ENCODE measurements at places on chromosomes 12 and 14. TPM values are rescaled to one million over a fixed set of nuclear protein-coding genes. Genes with fewer than 3 reads are reported as not detected.

Gene BEST3
- not detected for total RNA-seq

Gene CCDC91
- total RNA-seq, result 38.1 TPM

Gene GPR84
- 0.95 TPM for total RNA-seq

Gene ZNF839
- 41.0 TPM for total RNA-seq

Gene PIWIL1
- not detected for total RNA-seq

Gene C14orf180
- not detected for total RNA-seq

Gene FOXA1
- 4.8 TPM for total RNA-seq

Gene MED6
- total RNA-seq, result 42.9 TPM

Gene BDKRB2
- total RNA-seq, result 14.4 TPM

Gene KLRB1
- total RNA-seq, result not detected

Gene TPPP2
- total RNA-seq, result not detected

Data from suprapubic skin (tissue), 4 donors.